ENCODE measurements at places on chromosomes 7 and 10.
A peak's percentile ranks its signal among the peaks of the same experiment; 100 is the strongest.

DNA sequence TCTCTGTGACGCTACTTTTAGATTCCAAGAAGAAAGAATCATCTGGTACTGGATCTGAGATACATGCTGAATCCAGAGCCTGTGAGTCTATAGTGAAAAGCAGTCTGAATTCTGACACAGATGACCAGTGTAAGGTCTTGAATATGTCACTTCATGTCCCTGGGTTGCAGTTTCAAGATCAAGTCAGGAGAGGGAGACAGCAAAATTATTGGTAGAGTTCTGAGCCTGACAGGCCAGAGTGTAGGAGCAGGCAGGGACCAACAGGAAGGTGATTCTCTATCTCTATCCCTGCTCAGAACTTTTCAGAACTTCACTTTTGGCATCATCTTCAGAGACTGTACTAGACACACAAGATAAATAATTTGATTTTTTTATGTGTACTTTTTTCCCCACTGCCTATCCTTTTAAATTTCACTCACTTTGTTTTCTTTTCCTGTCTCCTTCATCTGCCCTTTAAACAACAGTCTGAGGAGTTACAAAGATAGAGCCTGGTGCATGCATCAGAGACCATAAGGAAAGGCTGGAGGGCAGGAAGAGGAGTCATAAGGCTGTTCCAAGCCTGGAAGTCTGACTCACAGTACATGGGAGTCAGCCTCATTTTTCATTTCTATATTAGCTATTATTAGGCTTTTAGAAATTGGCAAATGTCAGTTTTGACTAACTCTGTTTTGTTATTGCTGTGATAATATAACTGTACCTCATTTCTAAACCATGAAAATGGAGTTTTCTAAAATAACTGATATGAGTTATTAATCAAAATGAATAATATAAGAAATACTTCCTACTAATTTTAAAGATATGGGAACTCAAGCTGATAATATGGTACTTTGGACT is 120.2 kb upstream of the TMEM229A start:
- DNase-seq = no peak

- DNase-seq = no peak
Measured at GRCh38 chr10:46234431-46235060, 52.3 kb upstream of the ANTXRL start.

- no peak for DNase-seq
Measured at GRCh38 chr7:64999165-65000004, 7.1 kb downstream of the ERV3-1 start.

GRCh38 chr7:32347244-32347828 is 142.8 kb downstream of the LSM5 start:
- DNase-seq = peak; percentile 50

GRCh38 chr10:4663162-4663992 is 162.6 kb upstream of the AKR1E2 start:
- peak; percentile 29 for DNase-seq

DNA sequence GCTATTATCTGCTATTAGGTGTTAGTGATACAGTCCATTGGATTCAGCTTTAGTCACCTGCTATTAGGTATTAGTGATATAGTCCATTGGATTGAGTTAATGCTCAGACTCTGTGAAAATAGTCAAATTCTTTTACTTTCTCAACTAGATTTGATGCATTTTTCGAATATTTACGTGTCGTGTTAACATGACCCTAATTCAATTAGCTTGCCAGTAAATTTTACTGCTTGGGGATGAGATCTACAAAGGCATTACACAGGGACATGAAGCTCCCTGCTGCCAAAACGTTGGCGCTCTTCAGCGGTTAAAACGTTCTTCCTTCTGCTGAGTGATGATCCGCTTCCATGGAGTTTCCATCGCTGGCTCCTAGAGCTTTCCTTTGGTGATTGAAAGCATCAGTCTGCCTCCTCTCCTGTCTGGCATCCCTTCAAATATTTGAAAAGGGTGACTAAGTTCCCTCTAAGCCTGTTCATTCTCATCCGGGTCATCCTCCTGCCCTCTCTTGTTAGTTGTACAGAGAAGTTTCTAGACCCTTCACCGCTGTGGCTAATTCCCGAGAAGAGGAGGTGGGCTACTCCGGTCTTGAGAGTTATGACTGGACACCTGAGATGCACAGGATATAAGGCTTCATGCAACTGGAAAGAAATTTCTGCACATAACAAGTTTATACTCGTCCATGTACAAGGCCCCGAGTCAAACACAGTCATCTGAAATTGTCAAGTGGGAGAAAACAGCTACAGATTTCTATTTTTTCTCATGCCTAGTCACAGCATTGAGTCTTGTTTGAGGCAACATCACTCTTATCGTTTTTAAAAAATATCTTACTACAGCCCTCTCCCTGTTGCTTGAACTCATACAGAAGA is 254.0 kb downstream of the KLF6 start:
- DNase-seq = no peak

DNA sequence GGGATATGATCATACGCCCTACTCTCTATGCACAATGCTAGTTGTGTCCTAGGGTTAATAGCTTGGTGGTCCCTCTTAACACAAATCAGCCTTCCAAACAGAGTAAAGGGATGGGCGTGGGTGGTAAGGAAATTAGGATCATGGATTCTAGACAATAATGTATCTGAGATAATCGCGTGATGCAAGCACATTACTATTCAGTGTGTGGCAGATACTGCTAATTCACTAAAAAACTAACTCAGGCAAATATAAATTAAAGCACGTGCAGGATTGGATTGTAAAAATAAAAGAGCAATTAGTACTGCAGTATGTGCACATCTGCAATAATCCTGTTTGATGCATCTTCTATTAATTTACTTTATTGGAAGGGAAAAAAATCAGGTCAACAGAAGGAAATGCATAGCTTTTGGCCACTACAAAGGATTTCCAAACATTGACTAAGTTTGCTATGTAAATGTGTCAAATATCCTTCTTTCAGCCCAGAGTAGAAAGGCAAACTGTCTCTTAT is 22.0 kb downstream of the TWIST1 start:
- no peak for DNase-seq

DNA sequence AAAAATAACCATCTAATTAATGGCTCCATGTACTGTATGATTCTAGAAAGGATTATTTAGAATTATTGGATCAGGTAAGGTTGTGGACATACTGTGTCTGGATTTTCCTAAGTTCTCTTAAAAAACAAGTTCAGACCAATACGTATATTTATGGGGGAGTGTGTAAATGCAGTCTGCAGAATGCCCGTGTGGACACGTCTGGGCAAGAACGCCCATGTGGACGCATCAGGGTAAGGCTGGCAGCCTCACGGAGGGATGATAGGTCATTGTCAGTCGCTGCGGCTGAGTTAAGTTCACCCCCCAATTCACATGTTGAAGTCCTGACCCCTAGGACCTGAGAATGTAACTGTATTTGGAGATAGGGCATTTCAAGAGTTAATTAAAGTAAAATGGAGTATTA is 160.0 kb upstream of the SHH start:
- no peak for DNase-seq

- DNase-seq = peak; percentile 60
Measured at GRCh38 chr7:75842836-75843446, 29.3 kb upstream of the CCL24 start.

- DNase-seq = peak; percentile 67
Measured at GRCh38 chr10:84333864-84334451, 5.6 kb downstream of the CCSER2 start.

DNA sequence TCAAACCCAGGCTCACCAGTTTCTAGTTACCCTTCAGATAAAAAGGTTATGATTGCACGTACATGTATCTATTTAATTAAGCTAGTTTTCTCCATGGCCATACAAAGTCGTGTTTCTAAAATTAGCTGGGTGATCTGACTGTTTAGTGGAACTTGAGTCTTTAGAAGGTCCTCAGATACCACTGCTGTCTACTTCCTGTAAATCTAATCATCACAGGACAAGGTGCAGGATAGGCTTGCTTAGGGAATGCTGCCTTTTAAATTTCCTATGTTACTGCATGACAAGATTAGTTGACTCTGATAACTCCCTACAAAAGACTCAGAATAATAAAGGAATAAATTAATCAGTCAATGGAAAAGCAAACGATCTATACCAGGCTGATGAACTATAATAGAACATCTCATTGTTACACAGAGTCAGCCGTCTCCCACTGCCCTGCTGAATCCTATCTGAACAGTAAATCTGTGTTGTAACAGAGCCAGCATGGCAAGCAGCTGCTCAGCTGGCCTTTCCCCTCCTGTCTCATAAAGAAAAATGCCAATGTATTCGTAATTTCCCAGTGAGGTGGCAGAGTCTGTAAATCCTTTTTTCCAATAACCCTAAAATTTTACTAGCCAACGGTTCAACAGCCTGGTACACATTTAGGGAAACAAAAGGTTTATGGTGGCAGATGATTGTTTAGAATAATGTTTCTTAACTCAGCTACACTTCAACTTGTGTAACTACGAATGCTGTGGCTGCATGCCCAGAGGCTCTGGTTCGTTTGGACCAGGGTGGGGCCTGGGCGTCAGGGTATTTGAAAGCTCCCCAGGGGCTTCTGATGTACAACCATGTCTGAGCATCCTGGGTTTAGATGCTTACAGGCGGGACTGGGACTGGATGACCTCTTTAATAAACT is 318.0 kb downstream of the PAXIP1 start:
- no peak for DNase-seq

GRCh38 chr10:88879534-88880281 is at the start of gene STAMBPL1:
STAMBPL1 (plus strand) TSS chr10:88880245; CDS start chr10:88901709, 21,464 bp downstream.
- peak; percentile 87 for DNase-seq

DNA sequence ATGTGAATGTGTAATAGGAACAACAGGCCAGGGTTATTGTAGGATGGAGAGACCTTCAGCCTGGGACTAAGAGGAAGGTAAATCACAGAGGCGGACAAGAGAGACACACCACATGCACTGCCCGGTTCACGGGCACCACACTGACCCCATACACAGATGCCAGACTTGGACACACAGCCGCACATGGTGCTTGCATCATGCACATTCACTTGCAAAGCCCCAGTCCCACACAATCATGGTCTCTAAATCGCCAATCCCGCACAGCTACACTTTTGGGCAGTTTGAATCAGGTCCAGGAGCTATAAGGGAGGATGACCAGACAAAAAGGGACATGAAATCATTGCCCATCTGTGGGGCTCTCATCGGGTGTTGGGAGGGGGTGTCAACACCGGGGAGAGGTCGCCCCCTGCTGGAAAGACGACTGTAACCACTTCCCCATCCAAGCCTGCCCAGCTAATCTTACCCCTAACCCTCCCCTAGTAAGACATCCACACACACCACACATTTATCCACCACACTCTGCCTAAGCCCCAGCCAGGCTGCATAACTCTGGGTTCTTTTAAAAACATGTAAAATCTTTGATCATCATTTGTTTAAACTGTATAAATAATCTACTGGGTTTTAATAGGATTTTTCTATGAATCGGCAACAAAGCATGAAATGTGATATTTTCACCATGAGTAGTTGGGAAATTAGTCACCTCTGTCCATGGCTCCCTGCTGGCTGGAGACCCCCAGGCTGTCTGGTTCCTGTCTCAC is 40.5 kb upstream of the SLF2 start:
- DNase-seq = peak; percentile 84

- no peak for DNase-seq
Measured at GRCh38 chr10:21315645-21316220, 209.7 kb downstream of the SKIDA1 start.

DNA sequence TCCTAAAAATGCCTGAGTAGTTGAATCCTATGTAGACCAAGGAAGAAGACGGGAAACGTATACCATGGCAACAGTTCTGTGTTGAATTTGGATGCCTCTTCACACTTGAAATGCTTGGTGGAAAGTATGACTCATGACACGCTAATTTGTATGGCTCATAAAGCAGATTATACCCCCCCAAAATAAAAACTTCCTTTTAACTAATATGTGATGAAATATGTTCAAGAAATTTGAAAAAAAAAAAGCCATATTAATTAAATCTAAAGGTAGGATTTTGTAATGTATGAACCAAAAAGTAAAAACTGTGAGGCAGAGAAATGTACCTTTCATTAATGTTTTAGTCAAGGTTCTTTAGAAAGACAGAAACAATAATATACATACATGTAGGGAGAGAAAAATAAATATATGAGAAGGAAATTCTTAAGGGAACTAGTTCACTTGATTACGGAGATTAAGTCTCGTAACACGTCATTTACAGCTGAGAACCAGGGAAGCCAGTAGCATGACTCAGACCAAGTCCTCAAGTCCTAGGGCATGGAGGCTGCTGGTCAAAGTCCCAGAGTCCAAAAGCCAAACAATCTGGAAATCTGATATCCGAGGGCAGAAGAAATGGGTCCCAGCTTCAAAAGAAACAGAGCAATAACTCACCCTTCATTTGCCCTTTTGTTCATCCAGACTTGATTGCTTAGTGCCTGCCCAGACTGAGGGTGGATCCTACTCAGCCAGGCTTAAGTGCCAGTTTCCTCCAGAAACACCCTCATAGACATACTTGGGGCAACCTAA is 485.1 kb downstream of the SEMA3D start:
- DNase-seq = no peak

- no peak for DNase-seq
Measured at GRCh38 chr7:80536426-80536825, 24.6 kb upstream of the GNAT3 start.

- peak; percentile 35 for DNase-seq
Measured at GRCh38 chr10:62183857-62184795, 84.5 kb downstream of the RTKN2 start.

DNA sequence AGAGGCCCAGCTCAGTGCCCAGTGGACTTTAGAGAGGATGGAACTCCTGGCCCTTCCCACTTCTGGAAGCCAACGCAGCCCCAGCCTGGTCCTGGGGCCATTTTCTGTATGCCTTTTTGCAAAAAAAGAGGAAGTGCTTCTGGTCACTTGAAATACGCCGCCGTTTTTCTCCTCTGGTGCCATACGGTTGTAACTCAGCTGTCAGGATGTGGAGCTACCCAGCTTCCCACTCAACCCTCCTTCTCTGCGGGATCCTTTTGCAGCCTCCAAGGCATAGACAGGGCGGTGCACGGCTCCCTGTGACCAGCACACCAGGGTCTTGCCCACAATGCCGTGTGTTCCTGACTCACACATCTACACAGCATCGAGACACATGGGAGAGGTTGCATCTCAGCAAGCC is 369.6 kb downstream of the TCERG1L start:
- DNase-seq = no peak

DNA sequence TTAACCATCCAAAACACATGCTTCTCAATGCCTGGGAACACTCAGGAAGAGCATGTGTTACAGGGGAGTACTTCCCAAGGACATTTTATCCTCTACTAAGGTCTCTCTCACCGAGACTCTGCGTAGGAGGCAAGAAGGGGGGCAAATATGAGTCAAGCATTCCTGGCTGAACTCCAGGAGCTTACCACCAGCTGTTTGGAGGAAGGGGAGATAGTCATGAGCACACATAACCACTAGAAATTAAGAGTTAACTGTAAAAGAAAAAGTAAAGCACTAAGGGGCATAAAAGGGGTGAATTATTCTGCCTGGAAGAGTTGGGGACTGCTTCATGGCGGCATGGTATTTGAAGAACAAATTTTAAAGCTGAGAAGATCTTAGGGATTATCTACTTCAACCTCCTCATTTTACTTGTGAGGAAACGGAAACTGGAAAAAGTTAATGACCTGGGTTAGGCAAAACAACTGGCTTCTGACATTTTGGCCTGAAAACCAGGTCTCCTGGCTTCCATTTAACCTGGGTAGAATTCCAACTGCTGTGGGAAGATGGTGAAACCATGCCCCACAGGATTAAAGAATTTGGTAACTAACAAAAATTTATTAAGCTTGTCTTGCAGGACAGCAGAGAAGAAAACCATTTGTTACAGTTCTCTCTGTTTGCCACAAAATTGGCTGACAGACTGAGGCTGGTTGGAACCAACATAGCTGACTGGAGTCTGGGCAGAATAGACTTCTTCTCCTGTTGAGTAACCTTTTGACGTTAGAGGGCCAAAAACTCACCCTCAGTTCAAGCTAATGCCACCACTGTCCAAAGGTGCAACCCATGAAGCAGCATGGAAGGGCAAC is 85.5 kb downstream of the SLC25A13 start:
- DNase-seq = no peak

- DNase-seq = peak; percentile 7
Measured at GRCh38 chr10:124916098-124916584, 25.8 kb upstream of the ZRANB1 start.

All from stimulated activated CD4-positive, alpha-beta T cell treated with anti-CD3 and anti-CD28 coated beads, Interleukin-15, amount 100 ng/mL, for 24 hours (primary cell).